Sciatic nerve (tissue), 2 donors: ENCODE measurements at places on chromosomes 16 and 17.

GRCh38 chr17:33163533-33164168 lies 129.4 kb downstream of the ASIC2 start:
- no peak for DNase-seq

- DNase-seq = no peak
Measured at GRCh38 chr16:9151597-9151996, 60.2 kb downstream of the HAPSTR1 start.

GRCh38 chr16:81136390-81137335 lies 40.5 kb upstream of the GCSH start:
- DNase-seq = no peak

DNA sequence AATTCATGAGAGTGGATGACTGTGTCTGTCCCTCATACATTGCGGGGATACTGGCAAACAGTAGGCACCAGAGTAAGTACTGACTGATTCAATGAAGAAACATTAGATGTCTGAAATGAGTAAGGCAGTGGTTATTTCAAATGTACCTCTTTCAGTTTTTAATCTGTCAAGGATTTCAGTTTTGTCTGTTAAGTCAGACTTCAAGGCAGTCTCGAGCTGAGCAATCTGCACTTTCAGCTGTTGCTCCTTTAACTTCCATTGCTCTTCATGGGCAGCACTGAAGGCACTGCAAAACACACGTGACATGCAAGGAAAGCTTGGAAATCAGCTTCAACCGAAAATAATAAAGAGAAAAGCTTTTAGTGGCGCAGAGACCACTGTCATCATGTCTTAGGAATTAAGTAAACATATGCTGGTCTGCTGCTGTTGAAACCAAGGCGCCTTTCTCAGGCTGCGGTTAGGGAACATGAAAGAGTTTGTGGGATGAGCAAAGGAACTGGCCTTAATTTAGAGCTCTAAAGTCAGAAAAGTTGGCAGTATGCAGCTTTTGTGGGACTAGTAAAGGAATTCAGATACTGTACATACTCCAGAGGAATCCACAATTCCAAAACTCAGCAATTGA lies 38.8 kb downstream of the RPGRIP1L start:
- DNase-seq = no peak

DNA sequence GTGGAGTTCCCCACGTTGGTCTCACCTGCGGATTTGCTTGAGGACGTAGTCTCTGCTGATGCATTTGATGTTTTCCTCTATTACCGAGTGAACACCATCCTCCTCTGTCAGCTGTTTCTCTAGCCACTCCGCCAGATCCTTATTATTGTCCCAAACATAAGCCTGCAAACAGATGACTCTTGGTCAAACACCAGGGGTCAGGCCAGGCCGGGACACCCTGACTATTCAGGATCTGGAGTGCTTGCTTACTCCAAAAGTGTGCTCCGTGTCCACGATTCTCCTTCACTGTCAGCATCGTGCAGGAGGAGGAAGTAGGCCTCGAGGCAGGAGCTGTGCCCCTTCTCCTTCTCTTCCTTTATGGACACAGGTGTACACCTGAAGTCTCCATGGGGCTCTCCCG lies 140.2 kb downstream of the AATF start:
- no peak for DNase-seq

- no peak for DNase-seq
Measured at GRCh38 chr16:78987666-78988065, 612.9 kb downstream of the MAF start.

DNA sequence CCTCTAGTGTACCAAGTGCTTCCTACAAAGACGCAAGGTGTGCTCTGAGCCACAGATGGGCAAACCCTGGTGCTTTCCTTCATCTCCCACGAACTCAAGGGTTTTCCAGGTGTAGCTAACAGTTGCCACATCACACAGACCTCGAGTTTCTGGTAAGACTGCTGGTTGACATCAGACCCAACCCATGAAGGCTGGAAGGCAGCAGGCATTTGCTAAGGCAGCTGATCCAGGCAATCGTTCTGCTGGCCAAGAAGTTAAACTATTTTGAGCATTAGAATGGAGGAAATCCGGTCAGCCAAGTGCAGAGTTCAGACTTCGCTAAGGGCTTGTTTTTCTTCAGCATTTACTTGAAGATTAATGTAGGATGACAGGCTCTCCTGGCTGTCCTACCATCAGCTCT lies 11.5 kb downstream of the HAS3 start:
- DNase-seq = peak; percentile 8

GRCh38 chr17:50797135-50797810 lies 30.0 kb upstream of the ANKRD40CL start:
- DNase-seq = no peak

DNA sequence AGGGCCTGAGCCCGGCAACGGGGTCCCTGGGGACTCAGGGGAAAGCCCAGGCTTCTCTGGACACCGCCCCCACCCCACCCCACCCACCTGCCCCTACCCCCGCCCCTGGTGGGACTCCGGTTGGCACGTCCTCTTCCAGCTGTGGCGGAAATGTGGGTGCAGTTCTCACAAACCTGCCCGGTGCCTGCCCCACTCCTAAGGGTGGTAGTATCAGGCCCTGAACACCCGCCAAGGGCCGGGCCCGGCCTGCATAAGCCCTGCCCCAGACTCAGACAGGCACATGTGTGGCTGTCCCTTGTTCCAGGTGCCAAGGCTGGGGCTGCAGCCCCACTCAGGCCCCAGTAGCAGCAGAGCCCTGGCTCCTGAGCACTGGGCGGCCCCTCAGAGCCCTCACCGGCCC lies 58.1 kb downstream of the ACTG1 start:
- no peak for DNase-seq

- DNase-seq = no peak
Measured at GRCh38 chr16:23611936-23612335, 15.8 kb upstream of the NDUFAB1 start.

DNA sequence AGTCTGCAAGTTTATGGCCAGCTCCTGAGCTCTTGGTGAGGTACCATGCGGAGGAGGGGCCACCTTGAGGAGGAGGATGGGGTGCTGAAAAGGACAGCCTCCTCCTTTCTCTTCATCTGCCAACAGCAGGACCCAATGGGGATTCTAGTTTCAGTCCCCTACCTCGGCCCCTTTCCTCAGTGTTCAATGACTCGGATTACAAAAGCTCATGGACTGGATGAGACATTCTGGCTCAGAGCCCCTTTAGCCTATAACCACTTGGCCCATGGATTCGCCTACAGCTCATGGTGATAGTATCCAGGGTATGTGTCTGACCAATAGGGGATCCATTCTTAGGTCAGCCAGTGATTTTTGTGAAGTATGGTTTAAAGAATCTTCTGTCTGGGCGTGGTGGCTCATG lies 8.5 kb upstream of the PIK3R6 start:
- DNase-seq = no peak

DNA sequence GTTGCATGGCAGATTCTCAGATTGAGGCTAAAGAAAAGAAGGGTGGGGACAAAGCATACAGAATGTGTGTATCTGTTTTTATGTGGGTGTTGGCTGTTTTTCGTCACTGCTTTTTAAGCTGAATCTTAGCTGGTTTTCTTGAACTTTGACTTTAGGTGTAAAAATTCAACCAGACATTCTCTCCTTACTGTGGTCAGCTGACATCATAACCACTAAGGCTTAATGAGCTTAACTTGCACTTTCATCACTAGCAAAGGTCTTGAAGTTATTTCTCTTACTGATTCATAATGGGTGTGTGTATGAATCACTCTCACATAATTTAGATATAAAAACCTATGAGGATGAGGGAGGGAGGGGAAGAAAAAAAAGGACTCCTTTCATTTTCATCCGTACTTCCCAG lies 4.0 kb upstream of the CDC6 start:
- no peak for DNase-seq

DNA sequence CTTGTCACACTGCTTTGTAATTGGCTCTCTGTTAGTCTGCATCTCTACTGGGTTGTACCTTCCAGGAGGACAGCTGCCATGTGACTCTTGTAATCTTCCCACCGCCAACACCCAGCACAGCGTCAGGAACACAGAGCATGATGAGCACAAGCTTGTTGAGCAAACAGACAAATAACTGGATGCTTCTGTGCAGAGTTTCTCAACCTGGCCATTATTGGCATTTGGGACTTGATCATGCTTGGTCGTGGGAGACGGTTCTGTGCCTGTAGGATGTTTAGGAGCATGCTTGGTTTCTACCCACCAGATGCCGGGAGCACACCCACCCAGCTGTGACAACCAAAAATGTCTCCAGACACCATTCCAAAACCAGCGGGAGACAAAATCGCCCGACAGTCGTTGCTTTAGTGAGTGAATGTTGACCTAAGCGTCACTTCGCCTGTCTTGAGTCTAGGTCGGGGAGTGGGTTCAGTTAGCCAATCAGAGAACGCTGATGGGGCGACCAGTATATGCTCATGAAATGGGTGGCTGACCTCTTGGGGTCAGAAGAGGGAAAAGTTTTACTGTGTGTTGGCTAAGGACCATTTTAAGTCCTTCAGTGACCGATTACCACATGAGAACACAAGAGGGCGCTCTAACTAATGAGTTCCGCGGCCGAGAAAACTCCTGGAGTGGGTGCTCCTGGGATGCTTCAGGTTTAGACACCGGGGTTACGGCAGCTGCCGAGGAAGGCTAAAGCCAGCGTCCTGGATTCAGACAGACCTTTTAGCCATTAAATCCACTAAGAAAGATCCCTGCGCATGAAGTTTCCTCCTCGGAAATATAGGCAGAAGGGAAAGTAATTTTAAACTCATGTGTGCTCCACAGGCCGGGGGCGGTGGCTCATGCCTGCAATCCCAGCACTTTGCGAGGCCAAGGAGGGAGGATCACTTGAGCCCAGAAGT lies 57.8 kb upstream of the TEX2 start:
- DNase-seq = no peak

DNA sequence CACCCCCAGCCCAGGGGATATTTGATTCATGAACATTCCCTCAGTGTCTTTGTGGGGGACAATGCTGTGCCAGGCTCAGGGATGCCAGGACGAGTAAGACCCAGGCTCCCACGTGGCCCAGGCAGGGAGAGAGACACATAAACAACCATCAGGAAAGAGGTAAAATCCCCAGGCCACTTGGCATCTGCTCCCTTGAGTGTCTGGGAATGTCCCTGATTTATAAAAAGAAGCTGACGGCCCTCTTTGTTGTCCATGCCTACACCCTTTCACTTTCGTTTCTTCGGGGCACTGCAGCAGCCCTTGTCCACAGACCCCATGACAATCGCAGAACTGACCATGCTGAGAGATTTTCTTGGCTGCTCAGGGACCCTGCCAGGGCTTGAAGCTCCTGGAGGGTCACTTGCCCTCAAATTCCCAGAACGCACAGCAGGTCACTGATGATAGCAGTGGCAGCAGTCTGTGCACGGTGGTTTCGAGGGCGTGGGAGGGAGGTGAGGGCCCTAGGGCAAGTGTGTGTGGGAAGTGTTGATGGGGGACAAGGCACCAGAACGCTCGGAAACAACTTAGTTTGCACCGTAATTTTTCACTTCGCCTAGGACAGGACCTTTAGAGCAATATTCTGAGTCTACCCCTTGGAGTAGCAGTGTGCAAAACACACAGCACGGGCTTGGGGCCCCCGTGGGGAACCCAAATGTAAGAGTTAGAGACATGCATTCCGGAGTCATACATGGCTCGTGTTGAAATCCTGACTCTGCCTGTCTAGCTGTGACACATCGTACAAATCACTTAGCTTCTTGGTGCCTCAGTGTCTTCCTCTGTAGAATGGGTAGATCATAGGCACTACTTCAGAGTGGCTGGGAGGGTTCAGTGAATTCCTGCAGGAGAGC lies 4.7 kb downstream of the NOD2 start:
- no peak for DNase-seq

- no peak for DNase-seq
Measured at GRCh38 chr16:59707436-59708226, 973.5 kb upstream of the GOT2 start.

- peak; percentile 77 for DNase-seq
Measured at GRCh38 chr17:27244491-27245223, 49.3 kb upstream of the WSB1 start.

- DNase-seq = no peak
Measured at GRCh38 chr16:89300311-89300975, 82.9 kb downstream of the ZNF778 start.

- DNase-seq = no peak
Measured at GRCh38 chr16:14133907-14134306, 62.8 kb downstream of the MRTFB start.

- DNase-seq = no peak
Measured at GRCh38 chr16:82720414-82720813, 93.6 kb downstream of the CDH13 start.

GRCh38 chr17:51703361-51704341 lies 443.3 kb downstream of the UTP18 start:
- DNase-seq = peak; percentile 79

GRCh38 chr16:31331141-31331764 lies 23.7 kb upstream of the ITGAX start:
- DNase-seq = no peak

DNA sequence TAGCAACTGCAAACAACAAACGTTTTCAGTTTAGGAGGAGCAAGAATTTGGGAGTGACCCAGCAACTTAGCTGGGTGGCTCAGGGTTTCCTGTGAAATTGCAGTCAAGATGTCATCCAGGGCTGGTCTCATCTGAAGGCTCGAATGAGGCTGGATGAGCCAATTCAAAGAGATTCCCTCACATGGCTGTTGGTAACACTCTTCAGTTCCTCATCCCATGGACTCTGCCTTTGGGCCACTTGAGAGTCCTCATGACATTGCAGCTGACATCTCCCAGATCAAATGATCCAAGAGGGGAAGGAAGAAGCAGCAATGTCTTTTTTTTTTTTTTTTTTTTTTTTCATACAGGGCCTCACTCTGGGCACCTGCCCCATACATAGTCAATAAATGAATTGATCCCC lies 26.3 kb downstream of the UBALD1 start:
- DNase-seq = no peak

DNA sequence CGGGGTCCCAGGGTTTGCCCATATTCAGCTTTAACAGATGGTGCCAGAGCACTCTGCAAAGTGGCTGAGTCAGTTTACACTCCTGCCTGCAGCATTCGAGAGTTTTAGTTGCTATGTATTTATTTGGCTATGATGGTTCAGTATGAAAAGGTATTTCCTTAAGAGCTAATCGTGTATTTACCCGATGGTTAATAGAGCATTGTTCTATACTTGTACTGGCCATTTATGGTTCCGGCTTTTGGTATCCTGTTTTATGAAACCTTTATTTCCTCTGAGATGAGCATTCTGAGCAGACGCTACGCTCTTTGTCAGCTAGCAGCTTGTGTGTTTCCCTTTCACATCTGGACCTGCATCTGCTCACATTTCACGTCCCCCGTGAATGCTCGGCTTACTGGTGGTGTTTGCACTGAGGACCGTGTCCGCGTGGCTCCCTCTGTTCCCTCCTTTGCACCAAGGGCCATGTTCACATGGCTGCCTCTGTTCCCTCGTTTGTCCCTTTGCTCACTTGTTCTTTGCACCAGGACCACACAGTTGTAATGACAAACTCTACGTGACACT lies 149.1 kb upstream of the CHMP6 start:
- DNase-seq = no peak

- no peak for DNase-seq
Measured at GRCh38 chr17:14622615-14623101, 321.8 kb downstream of the HS3ST3B1 start.
